ENCODE measurements at places on chromosomes 6 and 20.

DNA sequence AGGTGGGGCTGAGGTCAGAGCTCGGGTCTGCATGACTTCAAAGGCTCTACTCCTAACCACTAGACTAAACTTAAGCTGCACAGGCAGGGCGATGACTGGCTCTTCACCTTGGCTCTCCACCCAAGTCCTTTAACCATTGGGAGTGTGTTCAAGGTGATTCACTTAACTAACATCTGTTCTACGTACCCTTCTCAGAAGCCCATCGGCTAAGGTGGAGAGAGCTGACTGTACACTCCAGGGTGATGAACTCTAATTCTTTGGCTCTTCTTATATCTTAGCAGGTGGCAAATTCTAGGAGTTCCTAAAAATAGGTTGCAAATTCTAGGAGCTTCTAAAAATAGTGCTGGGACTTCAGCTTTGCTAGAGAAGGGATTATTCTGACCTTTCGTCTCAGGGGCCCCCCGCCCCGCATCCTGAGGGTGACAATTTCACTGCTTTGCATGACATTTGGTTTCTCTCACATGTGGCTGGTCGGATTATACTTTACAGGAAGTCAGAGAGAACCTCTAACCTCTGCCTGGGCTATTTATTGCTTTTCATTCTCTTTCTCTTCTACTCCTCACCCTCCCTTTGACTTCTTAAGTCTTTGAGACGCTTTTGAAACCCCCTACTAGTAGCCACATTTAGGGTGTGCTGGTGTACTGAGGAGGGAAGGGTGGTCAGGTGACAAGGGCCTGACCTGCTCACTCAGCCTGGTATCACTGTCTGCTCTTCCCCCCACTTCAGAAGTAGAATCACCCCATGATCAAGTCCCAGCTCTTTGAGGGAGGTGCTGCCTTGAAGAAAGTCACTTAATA lies 55.5 kb downstream of the PRDM1 start:
- DNase-seq, result no peak

DNA sequence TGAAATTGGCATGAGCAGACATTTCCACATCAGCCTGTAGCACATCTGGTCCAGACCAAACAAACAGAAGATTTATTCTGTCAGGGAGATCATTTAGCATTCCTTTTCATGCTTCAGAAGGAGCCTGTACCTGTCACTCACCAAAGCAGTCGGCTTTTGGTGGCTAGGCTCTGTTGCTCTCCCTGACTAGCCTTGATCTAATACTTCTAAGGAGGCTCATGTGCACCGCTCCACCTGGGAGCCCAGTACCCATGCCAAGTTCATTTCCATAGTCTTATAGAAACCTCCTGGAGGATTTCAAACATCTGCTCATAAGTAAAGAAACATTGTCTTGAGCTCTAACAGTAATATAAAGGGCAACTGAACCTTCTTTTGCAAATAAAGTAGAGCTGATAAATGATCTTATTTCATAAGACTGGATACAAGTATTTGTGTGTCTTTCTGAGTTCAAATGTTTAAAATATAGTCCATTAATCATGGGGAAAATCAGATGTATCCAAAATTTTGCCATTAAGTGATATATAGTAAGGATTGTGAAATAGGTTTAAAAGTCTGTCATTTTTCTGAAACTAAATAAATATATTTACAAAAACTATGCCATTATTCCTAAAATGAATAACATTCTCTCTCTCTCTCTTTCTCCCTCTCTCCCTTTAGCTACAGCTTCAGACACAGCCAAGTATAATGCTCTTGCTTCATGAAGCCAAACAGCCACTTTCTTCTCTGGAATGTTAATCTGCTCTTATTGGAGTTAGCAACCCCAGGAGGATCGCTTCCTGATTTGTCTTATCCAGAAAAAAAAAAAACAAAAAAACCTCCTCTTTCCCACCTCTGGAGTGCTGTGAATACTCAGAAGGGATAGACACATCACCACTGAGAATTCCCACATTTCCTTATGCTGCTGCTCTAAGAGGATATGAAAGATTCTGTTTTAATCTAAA lies 192.7 kb upstream of the TFAP2D start:
- no peak for DNase-seq

DNA sequence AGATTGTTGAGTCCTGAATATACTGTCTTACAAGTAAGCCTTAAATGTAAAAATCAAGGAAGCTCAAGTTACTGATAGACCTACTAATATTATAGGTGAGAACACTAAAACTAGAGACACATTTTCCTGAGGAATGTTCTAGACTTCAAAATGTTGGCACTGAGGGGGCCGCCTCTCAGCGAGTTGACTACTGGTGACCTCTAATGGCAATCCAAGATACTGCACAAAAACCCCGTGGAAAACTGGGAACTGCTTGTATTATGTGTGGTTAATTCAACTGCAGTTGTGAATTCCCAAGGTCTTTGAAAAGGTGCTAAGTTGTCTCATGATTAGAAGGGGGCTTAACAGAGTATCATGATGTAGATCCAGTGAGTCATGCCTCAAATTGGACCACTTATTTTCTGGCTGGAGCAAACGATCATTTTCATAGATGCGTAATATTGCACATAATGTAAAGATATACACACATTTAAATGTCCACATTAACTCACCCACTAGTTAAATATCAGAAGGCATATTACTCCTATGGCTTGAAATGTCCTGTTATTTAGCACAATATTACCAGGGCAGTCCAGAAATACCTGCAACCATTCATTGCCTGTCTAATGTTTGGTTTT lies 336.2 kb downstream of the FOXA2 start:
- no peak for DNase-seq

- no peak for DNase-seq
Observed at GRCh38 chr20:34062570-34063482, 49.2 kb downstream of the EIF2S2 start.

- no peak for DNase-seq
Observed at GRCh38 chr6:149190224-149190831, 127.2 kb upstream of the TAB2 start.

- no peak for DNase-seq
Observed at GRCh38 chr20:43959079-43959919, 44.6 kb downstream of the TOX2 start.

DNA sequence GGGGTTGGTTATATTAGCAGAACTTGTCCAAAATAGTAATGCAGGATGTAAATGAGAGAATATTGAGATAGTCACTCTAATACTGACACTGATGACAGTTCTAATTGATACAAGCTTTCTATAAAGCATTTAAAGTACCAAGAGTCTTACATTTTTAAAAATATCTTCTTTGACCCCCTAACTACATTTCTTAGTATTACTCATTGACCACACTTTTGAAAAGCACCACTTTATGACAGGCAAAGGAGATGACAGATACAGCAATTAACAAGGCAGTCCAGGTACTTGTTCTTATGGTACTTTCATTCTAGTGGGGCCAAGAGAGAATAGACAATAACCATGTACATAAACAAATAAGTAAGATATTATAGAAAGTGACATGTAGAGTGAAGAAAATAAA lies 139.4 kb upstream of the EYA4 start:
- no peak for DNase-seq

DNA sequence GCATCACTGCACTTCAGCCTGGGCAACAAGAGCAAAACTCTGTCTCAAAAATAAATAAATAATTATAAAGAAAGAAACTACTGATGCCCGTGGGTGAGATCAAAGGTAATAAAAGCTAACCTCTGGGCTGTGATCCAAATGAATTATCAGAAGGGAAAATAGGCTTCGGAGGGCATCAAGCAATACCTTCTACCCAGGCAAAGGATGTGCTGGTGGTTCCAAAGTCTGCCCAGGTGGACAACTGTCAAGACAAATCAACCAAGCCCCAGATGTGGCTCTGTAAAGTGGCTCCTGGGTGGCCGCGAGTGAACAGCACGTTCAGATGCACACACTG lies 95.6 kb downstream of the SCML4 start:
- no peak for DNase-seq

- no peak for DNase-seq
Observed at GRCh38 chr6:15948930-15949900, 179.7 kb upstream of the MYLIP start.

- no peak for DNase-seq
Observed at GRCh38 chr6:64729522-64729921, 977.5 kb downstream of the EYS start.

DNA sequence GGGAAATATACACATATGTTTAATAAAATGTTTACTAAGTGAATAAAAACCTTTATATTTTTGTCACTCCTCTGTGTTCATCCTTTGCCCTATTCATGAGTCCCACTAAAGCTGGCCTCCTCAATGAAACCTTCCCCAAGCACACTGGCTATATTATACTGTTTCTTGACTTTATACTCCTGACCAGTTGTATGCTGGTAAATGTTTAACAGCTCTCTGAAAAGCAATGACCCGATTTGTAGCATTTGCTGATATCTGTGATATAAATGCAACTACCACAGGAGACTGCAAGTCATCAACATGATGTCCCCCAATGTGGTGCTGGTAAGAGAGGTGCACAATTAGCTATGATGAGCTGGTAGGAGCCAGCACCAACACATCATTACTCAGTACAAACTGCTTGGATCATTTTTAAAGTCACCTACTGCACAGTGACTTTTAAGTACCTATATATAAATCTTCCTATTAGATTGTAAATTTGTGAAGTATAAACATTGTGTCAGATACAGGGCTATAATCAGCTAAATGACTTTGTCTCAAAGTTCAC lies 64.6 kb upstream of the MCM9 start:
- DNase-seq, result no peak

DNA sequence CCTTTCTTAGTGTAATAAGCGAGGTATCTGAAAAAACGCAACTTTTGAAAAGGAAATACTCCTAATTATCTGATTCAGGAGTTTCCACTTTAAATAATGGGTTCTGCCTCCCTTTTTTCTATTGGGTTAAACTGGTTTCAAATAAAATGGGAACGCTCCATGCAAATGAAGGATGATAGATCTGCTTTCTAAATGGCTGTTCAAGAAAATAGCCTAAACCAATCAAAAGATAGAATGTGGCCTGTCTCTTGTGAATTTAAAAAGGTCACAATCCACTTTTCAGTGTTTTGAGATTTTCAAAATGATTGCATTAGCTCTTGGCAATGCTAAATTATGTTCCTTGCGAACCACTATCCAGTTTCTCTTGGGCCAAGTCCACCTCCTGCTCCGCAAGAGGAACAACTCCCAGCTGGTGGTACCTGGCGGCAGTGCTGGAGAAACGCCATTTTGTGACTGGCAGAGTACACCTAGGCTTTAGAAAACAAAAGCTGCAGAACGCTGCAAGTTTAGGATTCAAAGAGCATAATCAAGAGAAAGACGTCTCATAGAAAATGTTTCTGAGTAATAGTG lies 56.7 kb downstream of the TRIM38 start:
- no peak for DNase-seq

- DNase-seq, result no peak
Observed at GRCh38 chr6:31659649-31660380, 763 bp downstream of the C6orf47 start.

DNA sequence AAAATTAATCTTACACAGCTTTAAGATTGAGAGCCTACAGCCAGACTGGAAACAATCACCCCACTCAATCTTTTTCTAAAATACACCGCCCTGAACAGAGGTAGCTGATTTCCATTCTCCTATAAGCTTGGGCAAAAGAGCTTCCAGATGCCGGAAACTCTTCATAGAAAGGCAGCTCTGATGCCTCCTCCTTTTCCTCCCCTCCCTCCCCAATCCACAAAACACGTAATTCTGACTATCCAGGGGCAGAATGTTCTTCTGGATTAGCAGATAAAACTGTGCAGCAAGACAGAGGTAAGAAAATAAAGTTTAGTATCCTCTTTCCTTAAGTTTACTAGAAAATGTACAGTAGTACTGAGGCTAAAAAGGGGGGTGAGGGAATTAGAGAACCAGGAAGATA lies 15.8 kb downstream of the ADNP start:
- no peak for DNase-seq

DNA sequence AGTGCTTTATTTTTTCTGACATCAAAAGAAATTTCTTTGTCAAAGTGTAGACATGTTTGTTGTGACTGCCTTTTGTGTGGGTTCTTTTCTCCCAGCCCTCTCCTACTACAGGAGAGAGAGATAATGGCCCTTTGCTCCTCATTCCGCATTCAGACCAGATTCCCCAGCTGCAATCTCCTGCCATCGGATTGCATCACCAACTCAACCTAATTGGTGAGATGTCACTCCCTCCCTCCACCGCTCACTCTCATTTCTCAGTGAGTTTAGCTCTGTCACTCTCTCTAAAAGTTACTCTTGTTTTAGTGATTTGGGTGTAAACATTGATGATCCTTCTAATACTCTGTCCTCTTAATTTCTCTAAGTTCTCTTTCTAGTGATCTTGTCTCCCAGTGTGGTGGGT lies 22.7 kb downstream of the UTRN start:
- DNase-seq, result no peak

GRCh38 chr6:5746759-5747130 lies 260.0 kb downstream of the NRN1 start:
- no peak for DNase-seq

- DNase-seq, result no peak
Observed at GRCh38 chr6:53492860-53493634, 51.9 kb downstream of the GCLC start.

DNA sequence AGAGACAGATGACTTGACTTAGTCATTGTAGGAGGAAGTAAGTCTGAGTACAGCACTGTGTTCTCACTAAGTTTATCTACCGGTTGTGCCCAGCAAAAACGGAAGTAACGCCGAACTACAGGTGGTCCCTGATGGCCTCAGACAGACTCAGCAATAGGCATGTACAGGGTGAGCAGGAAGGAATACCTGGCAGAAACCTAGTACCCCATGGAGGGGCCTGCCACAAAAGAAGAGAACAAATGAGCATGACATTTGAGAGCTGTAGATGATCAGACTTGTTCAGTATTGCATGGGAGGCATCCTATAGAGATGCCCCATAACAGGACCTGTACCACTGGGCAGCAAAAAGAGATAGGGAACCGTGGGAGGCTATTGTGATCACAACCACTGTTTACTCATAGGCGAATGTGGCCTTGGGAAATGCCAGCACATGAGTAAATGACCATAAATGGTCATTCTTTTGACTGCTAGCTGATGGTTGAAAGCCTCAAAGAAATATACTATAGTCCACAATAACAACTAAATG lies 106.4 kb upstream of the TAB2 start:
- DNase-seq, result no peak

DNA sequence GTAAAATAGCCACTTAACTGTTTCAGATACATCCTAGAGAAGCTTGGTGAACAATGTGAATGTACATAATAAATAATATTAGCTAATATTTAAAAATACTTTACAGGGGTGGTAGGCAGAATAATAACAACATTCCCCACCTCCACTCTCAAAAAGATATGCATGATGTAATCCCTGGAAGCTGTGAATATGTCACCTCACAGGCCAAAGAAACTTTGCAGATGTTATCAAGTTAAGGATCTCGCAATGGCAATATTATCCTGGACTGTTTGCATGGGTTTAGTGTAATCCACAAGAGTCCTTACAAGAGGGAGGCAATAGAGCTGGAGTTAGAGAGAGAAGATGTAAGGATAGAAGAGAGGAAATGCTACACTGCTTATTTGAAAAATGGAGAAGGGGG lies 7.0 kb upstream of the PTPRK start:
- no peak for DNase-seq

GRCh38 chr6:105740946-105741645 lies 338.2 kb upstream of the PREP start:
- DNase-seq, result no peak
